ENCODE measurements at places on chromosomes 7 and 10.

DNA sequence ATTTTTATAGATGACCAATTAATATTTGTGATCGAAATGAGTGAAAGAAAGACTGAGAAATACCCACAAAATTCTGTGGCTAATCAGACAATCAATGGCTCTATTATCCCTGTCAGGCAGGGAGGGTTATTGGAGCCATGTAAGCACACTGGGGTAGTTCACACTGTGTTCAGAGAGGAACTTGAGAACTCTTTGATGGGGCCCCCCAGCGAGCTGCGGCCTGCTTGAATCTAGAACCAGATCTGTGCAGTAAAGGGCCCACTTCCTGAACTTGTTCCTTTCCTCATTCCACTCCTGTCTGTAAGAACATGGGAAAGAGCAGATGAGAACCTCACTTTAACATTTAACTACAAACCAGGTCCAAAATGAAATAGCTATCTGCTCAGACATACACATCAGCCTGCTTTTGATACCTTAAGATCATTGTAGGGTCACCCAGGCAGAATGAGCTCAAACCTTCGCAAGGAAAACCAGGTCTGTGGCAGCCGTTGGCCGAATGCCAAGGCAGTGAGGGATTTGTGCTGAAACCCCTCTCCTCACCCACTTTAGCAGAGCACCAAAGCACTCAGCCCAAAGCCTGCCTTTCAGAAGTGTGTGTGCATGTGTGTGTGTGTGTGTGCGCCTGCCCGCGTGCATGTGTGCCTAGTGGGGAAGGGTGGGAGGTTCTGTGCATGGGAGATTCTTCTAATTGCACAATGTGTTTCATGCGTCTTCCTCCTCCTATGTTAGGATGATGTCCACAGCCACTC is 365.6 kb upstream of the MGMT start:
- DNase-seq: no peak

- DNase-seq: no peak
Observed at GRCh38 chr10:131636841-131637724, 263.7 kb upstream of the PPP2R2D start.

GRCh38 chr7:6505685-6506559 is 45.3 kb downstream of the GRID2IP start:
- no peak for DNase-seq

GRCh38 chr7:75798770-75799169 is 14.8 kb downstream of the CCL24 start:
- no peak for DNase-seq

DNA sequence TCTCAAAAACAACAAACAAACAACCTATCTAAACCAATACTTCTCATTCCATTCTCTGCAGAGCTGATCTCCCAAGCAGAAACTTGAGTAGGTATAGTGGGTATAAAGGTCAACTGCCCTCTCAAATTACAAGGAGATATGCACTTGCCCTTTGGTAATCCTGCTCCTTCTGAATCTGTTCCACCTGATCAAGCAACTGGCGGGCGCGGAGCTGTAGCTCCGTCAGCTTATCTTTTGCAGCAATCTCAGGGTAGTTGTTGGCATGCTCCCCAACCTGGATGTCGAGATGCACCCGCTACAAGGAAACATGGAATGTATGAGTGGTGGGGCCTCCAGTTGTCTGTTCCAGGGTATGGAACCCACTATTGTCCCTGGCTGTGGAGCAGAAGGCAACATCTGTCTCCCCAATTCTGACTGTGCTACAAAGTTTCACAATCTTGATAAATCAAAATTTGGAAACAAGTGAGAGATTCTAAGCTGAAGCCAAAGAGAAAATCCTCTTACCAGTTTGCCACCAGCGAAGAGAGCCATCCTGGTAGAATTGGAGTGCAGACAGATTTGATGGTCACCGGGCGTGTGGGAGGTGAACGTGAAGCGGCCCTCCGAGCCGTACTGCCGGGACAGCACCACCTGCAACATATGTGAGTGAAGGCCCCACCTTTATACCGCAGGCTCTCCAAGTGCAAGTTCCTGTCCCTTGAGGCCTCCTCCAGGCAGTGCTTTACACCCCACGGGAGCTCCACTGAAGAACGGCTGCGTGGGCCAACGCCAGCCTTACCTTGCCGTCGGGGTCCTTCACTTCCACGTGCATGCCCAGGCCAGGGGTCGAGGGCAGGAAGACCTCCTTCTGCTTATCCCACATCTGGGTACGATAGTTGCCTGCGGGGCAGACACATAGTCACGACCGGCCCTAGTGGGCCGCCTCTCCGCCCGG is 819 bp downstream of the TMED4 start:
- DNase-seq: peak; percentile 18

GRCh38 chr10:86942441-86943315 is 14.7 kb downstream of the MMRN2 start:
- no peak for DNase-seq

- peak; percentile 52 for DNase-seq
Observed at GRCh38 chr7:13293264-13294002, 606.0 kb downstream of the ARL4A start.

DNA sequence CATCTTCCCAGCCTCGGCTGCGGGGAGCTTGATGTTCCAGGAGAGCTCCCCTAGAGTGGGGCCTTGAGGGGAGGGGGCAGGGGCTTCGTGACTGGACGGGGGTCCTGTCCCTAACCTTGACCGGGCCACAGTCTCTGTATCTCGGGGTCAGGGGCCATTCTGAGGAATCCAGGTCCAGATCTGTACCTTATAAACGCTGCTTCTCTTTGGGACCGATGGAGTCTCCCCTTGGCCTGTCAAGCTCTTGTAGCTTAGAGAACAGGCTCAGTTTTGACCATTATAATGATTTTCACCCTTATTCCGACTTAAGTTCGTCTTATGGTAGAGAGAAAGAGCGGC is 831 bp downstream of the ZKSCAN5 start:
- DNase-seq: no peak

- DNase-seq: no peak
Observed at GRCh38 chr7:91140286-91140685, 123.9 kb upstream of the FZD1 start.

- no peak for DNase-seq
Observed at GRCh38 chr7:2522780-2523433, 3.3 kb downstream of the LFNG start.

DNA sequence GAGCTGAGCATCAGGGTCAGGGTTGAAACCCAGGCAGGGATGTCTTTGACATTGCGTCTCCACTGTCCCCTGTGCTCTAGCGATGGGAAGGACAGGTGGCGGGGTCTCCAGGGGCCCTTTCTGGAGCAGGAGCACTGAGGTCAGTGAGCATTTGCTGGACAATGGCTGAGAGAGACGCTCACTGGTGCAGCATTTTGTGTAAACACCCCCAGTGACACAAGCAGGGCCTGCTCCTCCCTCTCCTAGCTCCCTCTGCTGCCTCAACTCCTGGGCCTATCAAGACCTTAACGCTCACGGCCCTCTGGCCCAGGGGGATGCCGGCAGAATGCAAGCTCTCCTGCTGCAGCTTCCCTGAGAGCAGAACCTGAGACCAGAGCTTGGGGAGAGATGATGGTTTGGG is 17.4 kb upstream of the INMT start:
- no peak for DNase-seq

- DNase-seq: peak; percentile 43
Observed at GRCh38 chr10:122279725-122280141, 8.6 kb downstream of the BTBD16 start.

DNA sequence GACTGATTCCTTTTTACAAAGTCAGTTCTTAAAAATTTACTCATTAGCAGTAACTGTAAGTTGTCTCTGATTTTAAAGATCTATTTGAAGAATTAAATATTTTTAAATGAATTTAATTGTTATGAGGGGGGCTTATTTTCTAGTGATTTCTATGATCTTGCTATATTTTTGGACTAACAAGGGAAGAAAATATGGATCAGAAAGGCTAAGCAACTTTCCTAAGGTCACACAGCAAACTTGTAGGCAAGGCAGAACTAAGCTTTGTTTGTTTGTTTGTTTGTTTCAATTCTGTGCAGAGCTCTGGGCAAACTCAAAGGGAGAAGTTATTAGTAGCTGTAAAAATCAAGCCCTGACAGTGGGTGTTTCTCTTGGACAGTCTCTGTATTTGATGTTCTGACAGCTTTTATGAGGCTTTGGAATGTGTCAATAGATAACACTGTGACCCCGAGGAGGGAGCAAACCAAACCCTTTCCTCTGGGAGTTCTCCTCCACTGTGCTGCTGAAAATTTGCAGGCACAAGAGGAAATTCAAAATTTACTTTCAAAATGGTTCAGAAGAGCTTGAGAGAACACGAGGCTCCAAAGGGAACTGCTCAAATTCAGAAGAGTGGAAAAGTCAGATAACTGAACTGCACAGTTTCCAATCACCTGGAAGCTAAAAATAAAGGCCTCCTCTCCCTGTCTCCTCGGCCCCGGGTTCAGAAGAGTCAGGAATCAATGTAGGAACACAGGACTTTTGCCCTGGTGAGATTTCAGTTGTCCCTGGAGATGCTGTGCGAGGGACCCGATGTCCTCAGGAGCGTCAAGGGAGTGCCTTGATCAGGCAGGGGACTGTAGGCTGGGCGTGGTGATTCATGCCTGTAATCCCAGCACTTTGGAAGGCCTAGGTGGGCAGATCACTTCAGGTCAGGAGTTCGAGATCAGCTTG is 325.7 kb downstream of the GATA3 start:
- DNase-seq: no peak

DNA sequence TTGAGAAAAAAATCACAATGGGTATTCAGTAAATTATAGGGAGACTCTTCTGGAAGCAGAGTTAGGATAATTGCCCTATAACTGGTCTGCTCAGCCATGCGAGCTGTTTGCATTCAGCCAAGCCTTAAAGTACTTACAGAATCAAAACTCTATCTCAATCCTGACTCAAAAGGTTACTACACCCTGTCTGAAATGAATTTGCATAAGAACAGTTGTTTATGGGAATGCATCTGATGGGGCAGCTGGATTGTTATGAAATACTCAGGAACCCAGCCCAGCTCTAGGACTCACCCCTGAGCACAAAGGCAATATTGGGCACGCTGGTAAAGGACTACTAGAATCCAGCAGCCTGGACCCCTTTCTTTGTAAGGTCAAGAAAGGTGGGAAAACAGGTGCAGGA is 38.8 kb downstream of the AKR1B15 start:
- no peak for DNase-seq

DNA sequence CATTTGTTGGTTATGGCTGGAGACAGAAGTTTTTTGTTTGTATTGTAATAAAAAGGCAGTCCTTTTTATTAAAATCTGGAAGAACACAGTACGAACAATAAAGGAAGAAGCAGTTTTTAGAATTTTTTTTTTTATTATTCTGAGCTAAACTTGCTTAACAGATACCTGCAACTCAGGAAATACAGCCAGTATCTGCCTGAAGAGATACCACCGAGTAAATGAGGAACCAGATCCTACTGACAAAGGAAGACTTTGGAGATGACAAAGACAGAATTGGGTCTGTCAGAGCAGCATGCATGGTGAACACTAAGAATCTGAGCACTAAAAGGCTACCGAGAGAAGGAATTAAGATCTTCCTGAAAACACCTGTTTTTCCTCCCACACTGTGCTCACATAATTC is 1335.9 kb upstream of the SORCS1 start:
- DNase-seq: no peak

DNA sequence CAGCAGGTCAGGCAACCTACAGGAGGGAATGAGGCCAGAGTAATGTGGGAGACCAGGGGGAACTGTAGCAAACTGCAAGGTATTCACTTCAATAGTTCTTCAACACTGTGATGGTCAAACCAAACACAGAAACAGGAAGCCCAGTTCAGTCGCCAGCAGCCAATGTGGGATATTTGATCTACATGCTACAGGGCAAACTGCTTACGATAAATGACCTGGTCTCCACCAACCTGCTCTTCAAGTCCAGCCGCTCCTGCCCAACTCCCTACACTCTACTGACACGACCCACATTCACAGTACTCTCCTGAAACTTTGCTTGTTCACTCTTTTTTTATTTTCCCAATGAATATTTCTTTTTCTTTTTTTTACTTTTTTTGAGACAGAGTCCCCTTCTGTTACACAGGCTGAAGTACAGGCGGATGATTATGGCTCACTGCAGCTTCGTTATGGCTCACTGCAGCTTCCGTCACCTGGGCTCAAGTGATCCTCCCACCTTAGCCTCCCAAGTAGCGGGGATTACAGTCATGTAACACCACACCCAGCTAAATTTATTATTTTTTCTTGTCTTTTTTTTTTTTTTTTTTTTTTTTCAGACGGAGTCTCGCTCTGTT is 42.1 kb downstream of the MDH2 start:
- DNase-seq: no peak

DNA sequence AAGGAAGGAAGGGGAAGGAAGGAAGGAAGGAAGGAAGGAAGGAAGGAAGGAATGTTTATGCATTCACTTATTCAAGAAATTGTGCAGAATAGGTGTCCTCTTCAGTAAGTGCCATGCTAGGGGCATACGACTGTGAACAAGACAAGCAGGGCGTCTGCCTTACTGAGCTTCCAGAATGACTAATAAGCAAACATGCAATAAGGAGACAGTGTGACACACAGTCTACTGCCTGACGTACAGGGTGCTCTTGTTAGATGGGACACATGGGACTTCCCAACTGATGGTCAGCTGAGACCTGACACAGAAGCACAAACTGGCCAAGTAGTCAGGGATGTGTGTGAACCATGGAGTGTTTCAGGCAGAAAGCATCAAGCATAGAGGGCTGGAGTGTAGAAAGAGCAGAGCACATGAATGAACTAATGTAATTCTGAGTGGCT is 18.2 kb downstream of the DNAJC12 start:
- DNase-seq: peak; percentile 61

GRCh38 chr10:77428691-77429395 is 208.8 kb downstream of the KCNMA1 start:
- DNase-seq: peak; percentile 74

- no peak for DNase-seq
Observed at GRCh38 chr7:54799792-54800191, 40.8 kb upstream of the SEC61G start.

DNA sequence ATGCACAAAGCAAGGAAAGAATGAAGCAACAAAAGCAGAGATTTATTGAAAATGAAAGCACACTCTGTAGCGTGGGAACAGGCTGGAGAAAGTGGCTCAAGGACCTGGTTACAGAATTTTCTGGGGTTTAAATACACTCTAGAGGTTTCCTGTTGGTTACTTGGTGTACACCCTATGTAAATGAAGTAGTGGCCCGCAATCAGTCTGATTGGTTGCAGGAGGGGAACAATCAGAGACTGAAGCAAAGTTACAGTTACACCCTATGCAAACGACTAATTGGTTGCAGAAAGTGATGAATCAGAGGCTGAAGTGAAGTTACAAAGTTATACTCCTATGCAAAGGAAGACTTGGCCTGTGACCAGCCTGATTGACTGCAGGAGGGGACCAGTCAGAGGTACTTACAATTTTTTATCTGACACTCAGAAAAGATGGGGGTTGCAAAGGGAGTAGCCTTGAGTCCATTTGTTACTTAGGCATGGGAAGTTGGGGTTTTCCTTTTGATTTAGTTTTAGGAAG is 3.6 kb upstream of the MTPN start:
- DNase-seq: peak; percentile 85
